Activated naive CD8-positive, alpha-beta T cell treated with anti-CD3 and anti-CD28 coated beads, Interleukin-2, amount 10 ng/mL, durations not matched to agents 7 days and 5 days (primary cell): ENCODE measurements at places on chromosomes 7 and 10. TPM values are rescaled to one million over a fixed set of nuclear protein-coding genes. Genes with fewer than 3 reads are reported as not detected.
A peak's percentile ranks its signal among the peaks of the same experiment; 100 is the strongest.

GRCh38 chr7:53541475-53541874 is 506.0 kb downstream of the POM121L12 start:
- H3K27me3 ChIP-seq: no peaks in the 10 kb centered on the region
- no peak overlapping the region for H3K27ac ChIP-seq
- no peaks in the 10 kb centered on the region for H3K36me3 ChIP-seq
- H3K4me3 ChIP-seq: no peak overlapping the region
- H3K4me1 ChIP-seq: no peaks in the 10 kb centered on the region

- H3K36me3 ChIP-seq: no peaks in the 10 kb centered on the region
- peaks cover 2% of the 10 kb centered on the region for H3K4me1 ChIP-seq
- no peak overlapping the region for H3K27ac ChIP-seq
Measured at GRCh38 chr10:122333037-122333436, 41.5 kb upstream of the PLEKHA1 start.

TRIM50 gene
- total RNA-seq: not detected

GRCh38 chr10:120582753-120583152 is 125.7 kb downstream of the PLPP4 start:
- H3K4me1 ChIP-seq: no peaks in the 10 kb centered on the region
- no peak overlapping the region for H3K27ac ChIP-seq
- no peaks in the 10 kb centered on the region for H3K27me3 ChIP-seq
- DNase-seq: no peak
- no peak overlapping the region for H3K4me3 ChIP-seq
- no peaks in the 10 kb centered on the region for H3K36me3 ChIP-seq

SAP25 gene
- 57.6 TPM for total RNA-seq

GRCh38 chr10:114917927-114918672 is 19.9 kb upstream of the TRUB1 start:
- H3K36me3 ChIP-seq: no peaks in the 10 kb centered on the region
- no peak overlapping the region for H3K27ac ChIP-seq
- no peak overlapping the region for H3K4me3 ChIP-seq
- peaks cover 2% of the 10 kb centered on the region for H3K4me1 ChIP-seq
- peaks cover 7% of the 10 kb centered on the region for H3K27me3 ChIP-seq
- no peak for DNase-seq

DNA sequence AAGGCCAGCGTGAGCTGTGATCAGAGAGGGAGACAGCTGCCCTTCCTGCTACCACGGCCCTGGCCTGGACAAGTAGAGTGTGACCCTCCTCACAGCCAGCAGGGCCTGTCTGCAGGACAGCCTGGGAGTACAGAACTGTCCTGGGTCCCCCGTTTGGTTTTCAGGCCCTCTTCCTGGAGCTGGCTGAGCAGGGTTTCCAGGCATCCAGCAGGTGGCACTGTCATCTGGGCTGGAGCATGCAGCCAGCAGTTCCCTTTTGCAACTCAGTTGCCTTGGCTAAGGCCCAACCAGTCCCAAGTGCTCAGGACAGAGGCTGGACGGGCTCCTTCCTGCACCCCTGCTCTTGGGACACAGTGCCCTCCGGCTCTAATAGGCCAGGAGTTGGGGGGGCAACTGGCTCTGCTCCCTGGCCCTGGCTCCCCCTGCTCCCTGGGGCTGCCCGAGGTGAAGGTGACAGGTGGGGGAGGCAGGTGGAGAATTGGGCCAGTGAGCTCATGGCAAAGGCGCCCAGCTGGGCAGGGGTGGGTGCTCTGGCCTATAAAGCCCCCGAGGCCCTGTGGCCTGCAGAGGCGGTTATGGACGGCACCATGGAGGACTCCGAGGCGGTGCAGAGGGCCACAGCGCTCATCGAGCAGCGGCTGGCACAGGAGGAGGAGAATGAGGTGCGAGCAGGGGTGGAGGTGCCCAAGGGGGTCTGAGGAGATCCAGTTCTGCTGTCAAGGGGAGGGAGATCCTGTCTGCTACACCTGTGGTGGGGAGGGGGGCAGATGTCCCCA is at the start of gene ANKRD2:
Gene ANKRD2 (plus strand): TSS at position 566 of the 776 bp plus-strand sequence. CDS start 10 bp downstream, at position 576.
- no peak within 1 kb of the TSS for H3K4me3 ChIP-seq
- peaks cover 2% of the 10 kb centered on the region for H3K27me3 ChIP-seq
- no peaks in the 10 kb centered on the region for H3K36me3 ChIP-seq
- no peak within 1 kb of the TSS for H3K27ac ChIP-seq
- no peaks in the 10 kb centered on the region for H3K4me1 ChIP-seq

IL15RA gene
- total RNA-seq: 20.3 TPM

DNA sequence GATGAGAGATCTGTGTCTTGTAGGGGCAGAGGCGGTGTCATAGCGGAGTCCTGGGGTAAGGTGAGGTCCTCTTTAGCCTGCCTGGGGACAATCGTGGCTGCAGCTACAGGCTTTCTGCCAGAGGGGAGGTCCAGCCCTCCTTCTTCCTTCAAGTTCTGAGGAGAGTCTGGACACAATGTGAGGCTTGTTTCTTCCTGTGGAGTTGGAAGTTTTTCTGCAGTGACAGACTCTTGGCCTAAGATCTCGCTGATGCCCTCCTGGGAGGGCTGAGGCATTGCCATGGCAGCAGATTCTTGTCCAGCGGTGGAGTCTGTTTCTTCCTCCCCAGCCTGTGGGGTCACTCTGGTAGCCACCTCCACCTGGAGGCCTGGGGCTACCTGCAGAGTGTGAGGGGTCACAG is 4.4 kb downstream of the NACAD start:
- peaks cover under 1% of the 10 kb centered on the region for H3K4me1 ChIP-seq
- H3K27ac ChIP-seq: no peak overlapping the region
- H3K27me3 ChIP-seq: peaks cover 2% of the 10 kb centered on the region
- no peaks in the 10 kb centered on the region for H3K36me3 ChIP-seq
- no peak for DNase-seq

AS3MT gene
- total RNA-seq: 1.3 TPM

GRCh38 chr7:152851881-152852417 is 92.4 kb downstream of the ACTR3B start:
- H3K27ac ChIP-seq: no peak overlapping the region
- H3K4me3 ChIP-seq: no peak overlapping the region
- no peaks in the 10 kb centered on the region for H3K27me3 ChIP-seq
- H3K36me3 ChIP-seq: no peaks in the 10 kb centered on the region
- no peaks in the 10 kb centered on the region for H3K4me1 ChIP-seq
- DNase-seq: no peak

- H3K27me3 ChIP-seq: peaks cover 7% of the 10 kb centered on the region
- H3K4me3 ChIP-seq: no peak overlapping the region
- DNase-seq: no peak
Measured at GRCh38 chr7:35785250-35785649, 15.6 kb upstream of the SEPTIN7 start.

IGF2BP3 gene
- total RNA-seq: 0.37 TPM

AGR2 gene
- total RNA-seq: not detected

DNA sequence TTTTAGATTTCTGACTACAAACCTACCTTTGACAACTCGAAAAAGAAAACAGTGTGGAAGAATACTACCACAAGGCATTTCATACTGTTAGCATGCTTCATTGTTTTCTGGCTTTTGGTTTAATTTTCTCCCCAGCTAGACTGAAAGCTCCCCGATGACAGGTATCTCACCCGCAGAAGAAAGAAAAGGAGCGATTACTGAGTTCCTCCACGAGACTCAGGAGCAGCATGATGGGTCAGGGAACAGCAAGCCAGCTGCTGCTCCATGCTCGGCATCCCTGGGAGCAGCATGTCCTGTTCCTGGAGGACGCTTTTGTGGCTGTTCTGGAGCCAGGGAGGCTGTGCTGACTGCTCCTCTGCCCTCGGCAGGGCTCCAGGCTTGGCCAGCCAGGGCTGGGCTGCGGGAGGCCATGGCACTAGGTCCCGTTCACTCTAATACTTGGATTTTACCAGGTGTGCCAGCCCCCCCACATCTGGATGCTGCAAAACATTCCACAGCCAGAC is 133.4 kb downstream of the PRKAG2 start:
- peak overlapping the region; percentile 19 for H3K4me3 ChIP-seq
- no peak overlapping the region for H3K27ac ChIP-seq
